ENCODE measurements at places on chromosomes 1 and 21.

- no peak for DNase-seq
Observed at GRCh38 chr1:112614460-112615065, 4.4 kb downstream of the ST7L start.

- DNase-seq = no peak
Observed at GRCh38 chr21:33815143-33815707, 100.4 kb downstream of the ATP5PO start.

DNA sequence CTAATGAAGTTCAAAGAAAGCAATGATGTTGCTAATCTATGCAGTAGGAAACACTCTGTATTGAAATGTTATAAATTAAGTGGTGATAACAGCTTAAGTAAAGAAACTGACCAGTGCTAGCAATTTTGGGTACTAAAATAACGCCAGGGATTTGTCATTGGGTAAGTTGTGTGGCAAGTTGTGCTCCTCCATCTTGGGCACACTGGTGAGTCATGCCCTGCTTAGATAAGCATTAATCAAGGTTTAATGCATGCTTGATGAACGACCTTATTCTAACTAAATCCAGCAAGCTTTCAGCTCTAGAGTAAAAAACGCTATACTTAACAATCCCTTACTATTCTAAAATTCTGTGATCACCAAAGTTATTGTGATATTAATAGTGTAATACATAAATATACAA lies 25.2 kb downstream of the VAMP4 start:
- DNase-seq = no peak

DNA sequence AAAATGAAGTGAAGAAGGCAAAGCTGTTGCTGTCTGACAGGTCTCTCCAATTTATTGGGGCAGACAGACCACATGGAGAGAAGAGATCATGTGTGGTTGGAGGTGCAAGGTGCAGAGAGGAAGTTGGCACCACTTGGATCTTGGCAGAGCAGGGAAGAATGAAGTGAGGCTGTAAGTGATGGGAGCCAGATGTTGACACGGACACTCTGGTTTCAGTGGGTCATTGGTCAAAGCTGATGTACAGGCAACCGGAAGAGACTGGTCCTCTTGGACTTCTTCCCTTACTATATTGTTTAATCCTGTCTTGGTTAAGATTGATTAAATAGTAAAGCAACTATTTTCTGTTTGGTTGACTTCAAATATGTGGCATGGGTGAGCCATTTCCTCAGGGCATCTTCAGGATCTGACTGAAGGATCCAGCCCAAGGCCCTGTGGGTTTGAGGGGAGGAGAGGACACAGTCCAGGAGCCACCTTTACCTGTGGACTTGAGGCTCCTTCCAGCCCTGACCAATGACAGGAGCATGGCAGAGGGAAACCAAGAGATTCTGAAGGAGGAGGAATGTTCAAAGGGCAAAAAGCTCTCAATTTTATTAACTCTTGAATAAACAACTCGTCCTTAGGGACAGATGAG lies 49.4 kb downstream of the NENF start:
- no peak for DNase-seq

GRCh38 chr1:228497817-228498216 lies 10.6 kb downstream of the RNF187 start:
- DNase-seq = no peak

DNA sequence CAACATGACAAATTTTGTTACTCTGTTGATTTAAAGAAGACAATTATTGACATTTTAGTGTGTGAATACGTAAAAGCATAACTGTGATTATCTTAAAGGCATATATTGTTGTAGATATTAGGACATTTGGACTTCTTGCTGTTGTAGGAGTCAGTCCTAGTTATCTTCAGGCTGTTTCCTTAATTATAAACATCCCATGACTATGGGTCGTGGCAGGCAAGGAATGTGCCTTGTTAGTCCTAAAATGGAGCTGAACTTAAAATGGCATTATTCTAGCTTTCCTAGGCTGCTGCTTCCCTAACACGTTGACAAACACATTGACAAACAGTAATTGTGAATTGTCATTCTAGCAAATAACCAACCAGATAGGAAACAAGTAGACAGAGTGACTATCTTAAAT lies 4.4 kb upstream of the MPZL1 start:
- no peak for DNase-seq

GRCh38 chr1:79117376-79117775 lies 110.8 kb upstream of the ADGRL4 start:
- no peak for DNase-seq

DNA sequence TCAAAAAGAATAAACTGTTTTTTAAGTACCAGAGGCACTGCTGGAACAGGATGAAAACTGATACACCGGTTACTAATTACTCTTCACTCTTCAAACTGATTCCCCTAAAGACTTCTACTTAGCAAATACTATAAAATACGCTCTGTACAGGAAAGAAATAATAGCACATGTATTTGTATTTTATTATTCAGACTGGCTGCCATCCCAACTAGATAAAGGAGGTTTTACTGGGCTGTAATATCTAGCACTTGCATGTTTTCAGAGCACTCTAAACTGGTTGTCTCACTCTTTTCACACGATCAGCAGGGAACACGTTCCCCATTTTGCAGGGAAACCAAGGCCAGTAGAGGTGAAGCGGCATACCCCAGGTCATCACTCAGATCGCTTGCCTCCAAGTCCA lies 9.2 kb downstream of the SMIM12 start:
- DNase-seq = no peak

DNA sequence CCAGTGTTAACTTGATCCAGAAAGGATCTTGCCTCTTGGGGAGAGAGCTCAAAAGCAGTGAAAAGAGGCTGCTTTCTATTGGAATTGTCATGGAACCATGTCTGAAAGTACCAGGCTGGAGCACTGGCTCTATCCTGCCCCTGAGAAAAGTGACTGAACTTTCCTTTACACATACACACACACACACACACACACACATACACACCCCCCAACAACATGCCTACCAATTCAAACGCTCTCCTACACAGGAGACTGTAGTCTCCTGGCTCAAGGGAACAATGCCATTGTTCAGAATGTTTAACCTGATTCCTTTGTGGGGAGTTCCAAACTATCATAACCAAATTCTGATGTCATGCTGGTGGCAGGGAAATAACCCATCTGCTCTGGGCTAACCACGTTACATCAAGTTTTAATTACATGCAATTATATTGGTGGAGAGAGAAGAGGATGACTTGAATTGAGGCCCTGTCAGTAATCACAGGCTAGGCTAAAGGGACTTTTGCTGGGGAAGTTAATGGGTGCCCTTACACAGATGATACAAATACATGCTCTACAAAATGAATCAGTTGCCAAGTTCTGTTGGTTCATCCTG lies 52.3 kb upstream of the DUSP10 start:
- DNase-seq = no peak

Data from bone marrow (tissue), 2 donors.